Smooth muscle cell of trachea (primary cell): ENCODE measurements at places on chromosomes 5 and 9. TPM values are rescaled to one million over a fixed set of nuclear protein-coding genes. Genes with fewer than 3 reads are reported as not detected.

Gene ENTPD8
- total RNA-seq, result 0.15 TPM in 1 of 2 replicates, not detected in the other

Gene PROB1
- 1.2 and 2.6 TPM in 2 replicates for total RNA-seq

Gene KIF27
- 2.3 and 3.8 TPM in 2 replicates for total RNA-seq

Gene MYOT
- not detected in 2 replicates for total RNA-seq

Gene SPATA31E1
- total RNA-seq, result not detected in 2 replicates

Gene ATP10B
- not detected in 2 replicates for total RNA-seq

Gene RIGI
- 9.4 and 10.0 TPM in 2 replicates for total RNA-seq

Gene PSMD5
- total RNA-seq, result 35.2 and 46.7 TPM in 2 replicates

Gene SLC31A2
- total RNA-seq, result 8.4 and 12.2 TPM in 2 replicates

Gene PCDHGB6
- 5.1 and 6.5 TPM in 2 replicates for total RNA-seq

Gene IL9
- total RNA-seq, result not detected in 2 replicates

Gene SUSD1
- total RNA-seq, result 18.8 and 29.8 TPM in 2 replicates

Gene SLC36A2
- total RNA-seq, result not detected in 2 replicates

Gene FRRS1L
- total RNA-seq, result under 0.01 and 0.50 TPM in 2 replicates

Gene ADRB2
- 1.3 and 2.2 TPM in 2 replicates for total RNA-seq

Gene IRX2
- total RNA-seq, result 2.0 and 6.1 TPM in 2 replicates

Gene SYK
- total RNA-seq, result not detected in 2 replicates

Gene LIX1
- not detected in 2 replicates for total RNA-seq

Gene IL6ST
- 921 and 1,403 TPM in 2 replicates for total RNA-seq

Gene NUTM2G
- not detected in 2 replicates for total RNA-seq

Gene INSL6
- not detected in 2 replicates for total RNA-seq

Gene DMAC1
- total RNA-seq, result 7.9 and 9.2 TPM in 2 replicates

Gene ADAMTS12
- total RNA-seq, result 8.9 and 12.1 TPM in 2 replicates

Gene WDR38
- total RNA-seq, result not detected in 2 replicates

Gene ANKDD1B
- total RNA-seq, result 0.29 and 1.3 TPM in 2 replicates

Gene RPL35
- 1,467 and 2,792 TPM in 2 replicates for total RNA-seq

Gene SLC34A1
- not detected in 2 replicates for total RNA-seq

Gene C9orf50
- 0.17 and 0.44 TPM in 2 replicates for total RNA-seq

Gene MRPL22
- total RNA-seq, result 11.4 and 26.8 TPM in 2 replicates

Gene TLX3
- not detected in 2 replicates for total RNA-seq

Gene CCL27
- 0.15 and 0.17 TPM in 2 replicates for total RNA-seq

Gene CSF2
- 0.17 TPM in 1 of 2 replicates, not detected in the other for total RNA-seq

Gene PCDHGA7
- total RNA-seq, result 5.4 and 8.4 TPM in 2 replicates

Gene CPLANE1
- 18.4 and 27.6 TPM in 2 replicates for total RNA-seq

Gene ECM2
- total RNA-seq, result 5.7 and 6.1 TPM in 2 replicates

Gene PTGES
- total RNA-seq, result 9.5 and 84.5 TPM in 2 replicates

Gene AMBP
- 0.15 and 0.17 TPM in 2 replicates for total RNA-seq

Gene PCDHB1
- not detected in 2 replicates for total RNA-seq
